Urinary bladder (tissue), 4 donors: ENCODE measurements at places on chromosomes 5 and 9. TPM values are rescaled to one million over a fixed set of nuclear protein-coding genes. Genes with fewer than 3 reads are reported as not detected.
A peak's percentile ranks its signal among the peaks of the same experiment; 100 is the strongest.

GRCh38 chr5:160524827-160525226, 103.2 kb downstream of the PTTG1 start:
- DNase-seq = no peak

QRFP gene
- 0.15 TPM for polyA plus RNA-seq

DNA sequence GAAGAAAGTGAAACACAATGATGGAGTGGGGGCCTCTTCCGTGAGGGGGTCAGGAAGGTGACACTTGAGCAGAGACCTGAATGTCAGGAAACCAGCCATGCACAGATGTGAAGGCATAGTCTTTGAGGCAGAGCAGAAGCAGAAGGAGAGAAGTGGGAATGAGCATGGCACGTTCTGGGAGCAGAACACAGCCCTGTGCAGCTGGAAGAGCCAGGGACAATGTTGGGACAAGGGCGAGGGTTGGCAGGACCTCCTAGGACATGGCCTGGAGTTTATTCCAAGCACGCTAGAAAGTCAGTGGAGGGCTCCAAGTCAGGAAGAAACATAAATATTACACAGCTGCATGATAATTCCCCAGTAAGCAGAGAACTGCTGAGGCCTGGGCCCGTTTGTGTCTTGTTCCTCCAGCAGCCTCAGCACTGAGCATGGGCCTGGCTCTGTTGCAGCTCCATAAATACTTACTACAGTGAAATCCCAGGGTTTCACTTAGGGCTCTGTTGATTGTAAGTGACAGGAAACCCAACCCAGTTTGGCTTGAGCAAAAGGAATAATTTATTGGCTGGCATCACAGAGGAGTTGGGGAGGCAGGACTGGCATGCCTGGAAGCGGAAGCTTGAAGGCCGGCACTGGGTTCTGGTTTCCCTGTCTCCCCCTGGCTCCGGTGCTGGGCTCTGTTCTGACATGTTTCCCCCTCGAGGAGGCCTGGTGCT, 66.2 kb downstream of the MVB12B start:
- DNase-seq = no peak

- no peak for DNase-seq
Observed at GRCh38 chr9:122179690-122180074, 20.0 kb downstream of the MORN5 start.

ANKRD20A1 gene
- 0.75 TPM for polyA plus RNA-seq

SPINK4 gene
- polyA plus RNA-seq = 2.6 TPM

DNA sequence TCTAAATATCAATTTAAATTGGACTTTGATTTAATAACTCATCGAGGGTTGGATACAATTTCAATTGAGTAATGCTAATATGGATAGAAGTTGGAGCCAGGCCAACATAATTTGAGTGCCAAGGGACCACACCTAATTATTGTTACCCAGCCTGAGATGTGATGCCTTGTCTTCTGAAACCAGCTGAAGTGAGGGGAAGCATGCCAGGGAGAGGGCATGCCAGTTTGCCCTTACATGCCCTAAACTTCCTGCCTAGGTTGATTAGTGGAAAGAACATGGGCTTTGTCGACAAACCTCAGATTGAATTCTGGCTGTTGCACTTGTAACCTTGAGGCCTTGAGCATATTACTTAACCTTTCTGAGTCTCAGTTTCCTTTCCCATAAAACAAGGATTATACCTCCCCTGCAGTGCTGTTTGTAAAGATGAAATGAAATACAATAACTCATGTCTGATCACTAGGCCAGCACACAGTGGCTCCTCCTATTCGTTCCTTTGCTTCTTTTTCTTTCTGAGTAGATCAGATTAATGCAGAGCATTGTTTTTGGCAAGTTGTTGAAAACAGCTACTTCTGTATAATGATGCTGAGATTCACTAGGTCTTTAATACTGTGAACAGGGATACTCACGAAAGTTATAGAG, 412.8 kb downstream of the TLE4 start:
- no peak for DNase-seq

MCC gene
- polyA plus RNA-seq = 17.2 TPM

LCN10 gene
- polyA plus RNA-seq = 11.3 TPM

ATOX1 gene
- polyA plus RNA-seq = 121 TPM

GRCh38 chr5:68345582-68345981, 130.0 kb downstream of the PIK3R1 start:
- DNase-seq = no peak

- DNase-seq = no peak
Observed at GRCh38 chr9:126515001-126515872, 98.5 kb upstream of the LMX1B start.

RLN2 gene
- 0.25 TPM for polyA plus RNA-seq

DNA sequence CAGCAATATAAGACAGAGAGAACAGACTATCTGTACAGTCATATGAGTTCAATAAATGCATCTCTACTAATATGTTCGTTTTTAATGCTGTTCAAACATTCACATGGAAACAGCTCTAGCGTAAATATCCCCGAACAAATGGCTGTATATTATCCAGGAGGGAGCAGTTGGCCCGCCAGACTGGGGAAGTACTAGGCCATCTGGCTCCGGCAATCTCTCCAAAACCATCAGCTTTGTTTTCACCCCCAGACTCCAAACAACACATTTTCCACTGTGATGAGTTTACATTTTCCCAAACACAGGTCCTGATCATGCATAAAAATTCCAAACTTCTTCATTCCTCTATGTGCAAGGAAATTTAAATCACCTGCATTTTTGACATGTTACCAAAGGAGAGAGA, 8.7 kb downstream of the EBF1 start:
- DNase-seq = no peak

DNA sequence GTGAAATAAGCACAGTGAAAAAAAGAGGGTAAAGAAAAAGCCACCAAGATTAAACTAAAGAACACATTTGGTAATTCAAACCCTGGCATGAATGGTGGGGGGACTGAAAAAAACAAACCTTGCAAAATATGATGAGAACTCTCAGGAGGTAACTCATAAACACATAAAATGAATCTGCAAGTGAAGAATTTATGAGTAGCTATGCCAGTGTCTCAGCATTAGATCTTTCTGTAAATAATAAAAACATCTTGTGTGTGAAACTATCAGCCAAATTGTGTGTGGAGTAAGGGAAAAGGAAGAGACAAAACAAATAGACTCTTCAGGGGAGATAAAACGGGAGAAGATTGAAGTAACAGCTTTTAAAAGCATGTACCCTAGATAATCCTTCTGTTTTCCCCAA, 129.6 kb upstream of the SPEF2 start:
- no peak for DNase-seq

CFAP77 gene
- polyA plus RNA-seq = not detected

DNA sequence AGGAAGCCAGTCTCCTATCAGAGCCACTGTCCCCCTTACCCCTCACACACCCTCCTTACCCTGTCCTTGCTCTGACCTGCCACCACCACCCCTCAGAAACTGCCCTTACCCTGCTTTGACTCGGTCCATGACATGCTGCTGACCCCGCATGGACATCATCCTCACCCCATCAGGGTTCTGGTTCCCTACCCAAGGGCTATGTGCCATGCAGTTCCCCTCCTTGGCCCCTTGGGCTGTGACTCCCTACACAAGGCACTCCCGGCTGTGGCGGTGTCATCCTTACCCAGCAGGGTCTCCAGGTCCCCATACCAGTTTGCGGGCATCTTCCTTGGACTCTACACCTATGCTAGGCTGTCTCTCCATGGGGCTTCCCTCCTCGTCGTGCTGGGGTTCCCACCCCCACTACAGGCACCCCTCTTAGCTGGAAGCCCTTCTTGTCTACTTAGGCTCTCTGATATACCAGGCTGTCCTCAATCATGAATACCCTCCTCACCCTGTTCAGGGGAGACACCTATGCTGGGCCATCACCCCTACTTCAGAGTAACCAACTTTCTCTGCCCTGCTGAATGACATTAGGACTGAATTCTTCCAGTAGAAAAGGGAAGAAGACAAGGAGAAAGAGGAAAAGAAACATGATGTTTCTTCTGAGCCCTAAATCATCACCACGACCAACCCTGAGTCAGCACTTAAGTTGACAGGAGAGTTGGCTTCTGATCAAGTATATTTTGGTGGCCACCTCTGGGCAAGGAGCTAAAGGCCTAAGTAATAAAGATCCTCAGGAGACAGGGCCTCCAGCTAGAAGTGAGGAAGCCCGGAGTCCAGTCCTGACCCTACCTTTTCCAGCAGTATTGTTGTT, 115.2 kb downstream of the GCNT1 start:
- DNase-seq = no peak

APC gene
- 15.1 TPM for polyA plus RNA-seq

DNA sequence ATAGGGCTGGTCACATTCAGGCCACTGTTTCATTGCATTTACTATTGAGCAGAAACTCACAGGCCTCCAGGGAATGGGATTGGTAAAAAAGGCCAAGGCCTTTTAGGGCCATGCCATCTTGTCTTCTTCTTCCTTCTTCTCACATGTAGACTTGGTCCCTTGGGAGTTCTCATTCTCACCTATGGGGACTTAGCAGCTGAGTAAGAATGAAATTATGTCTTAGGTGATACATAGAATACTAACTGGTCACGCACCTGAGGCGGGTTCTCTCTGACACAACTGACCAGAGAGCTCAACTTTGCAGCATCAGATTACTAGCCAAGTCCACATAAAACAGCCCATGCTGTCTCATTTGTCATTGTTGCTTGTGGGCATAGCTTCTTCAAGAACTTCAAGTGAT, 641.8 kb downstream of the EFNA5 start:
- DNase-seq = no peak

DNA sequence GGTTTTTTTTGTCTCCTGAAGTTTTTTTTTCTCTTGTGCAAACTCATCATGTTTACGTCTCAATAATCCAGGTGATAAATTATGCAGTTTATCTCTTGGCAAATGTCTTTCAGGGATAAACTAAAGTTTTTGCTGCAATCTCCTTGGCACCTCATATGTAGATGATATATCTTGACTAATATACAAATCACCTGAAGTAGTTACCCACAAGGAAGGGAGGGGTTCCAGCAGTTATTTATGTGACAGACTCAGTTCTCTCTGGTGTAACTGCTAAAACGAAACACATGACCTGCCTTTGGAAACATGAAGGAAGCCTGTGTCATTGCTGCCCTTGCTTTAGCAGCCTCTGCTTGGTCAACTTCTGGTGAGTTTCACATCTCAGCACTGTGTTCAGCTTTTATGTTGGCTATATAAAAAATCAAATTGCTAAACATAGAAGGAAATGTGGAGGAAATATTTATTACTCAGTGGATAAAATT, 39.3 kb upstream of the KIAA1958 start:
- peak; percentile 13 for DNase-seq

GRCh38 chr5:7852542-7852941, 1.6 kb upstream of the CFAP90 start:
- DNase-seq = no peak

NPR2 gene
- polyA plus RNA-seq = 30.6 TPM

PTPN3 gene
- polyA plus RNA-seq = 1.9 TPM

CNTNAP3 gene
- polyA plus RNA-seq = 4.3 TPM

GRCh38 chr5:62614355-62614754, 35.7 kb downstream of the LRRC70 start:
- DNase-seq = no peak

CMYA5 gene
- 4.3 TPM for polyA plus RNA-seq

DNA sequence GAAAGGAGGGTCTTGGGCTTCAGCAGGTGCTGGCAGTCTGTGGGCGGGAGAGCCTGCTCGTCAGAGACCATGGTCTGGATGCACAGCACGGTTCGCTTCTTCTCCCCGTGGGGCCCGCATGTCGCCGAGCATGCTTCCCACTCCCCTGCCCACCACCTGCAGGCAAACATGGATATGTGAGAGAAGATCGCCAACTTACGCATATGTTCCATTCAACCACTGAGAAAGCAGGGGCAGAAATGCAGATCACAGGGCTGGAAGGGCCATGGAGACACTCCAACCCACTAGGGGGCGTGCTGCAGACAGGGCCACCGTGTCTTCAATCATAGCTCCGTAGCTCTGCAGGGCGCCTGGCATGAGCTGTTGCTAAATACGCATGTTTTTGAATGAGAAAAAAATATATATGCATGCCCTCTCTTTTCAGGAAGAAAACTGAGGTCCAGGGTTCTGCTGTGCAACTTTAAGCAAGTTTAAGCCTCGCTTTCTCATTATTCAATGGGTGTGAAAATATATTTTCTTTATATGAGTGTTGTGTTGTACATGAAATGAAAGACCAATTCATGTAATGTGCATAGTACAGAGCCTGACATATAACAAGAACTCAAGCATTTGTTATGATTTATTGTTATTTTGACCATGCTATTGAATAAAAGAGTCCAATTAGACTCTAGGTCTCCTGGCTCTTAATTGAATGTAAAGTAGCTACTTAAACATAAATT, 148.0 kb downstream of the TARS1 start:
- DNase-seq = no peak

HAVCR1 gene
- 0.08 TPM for polyA plus RNA-seq

DNA sequence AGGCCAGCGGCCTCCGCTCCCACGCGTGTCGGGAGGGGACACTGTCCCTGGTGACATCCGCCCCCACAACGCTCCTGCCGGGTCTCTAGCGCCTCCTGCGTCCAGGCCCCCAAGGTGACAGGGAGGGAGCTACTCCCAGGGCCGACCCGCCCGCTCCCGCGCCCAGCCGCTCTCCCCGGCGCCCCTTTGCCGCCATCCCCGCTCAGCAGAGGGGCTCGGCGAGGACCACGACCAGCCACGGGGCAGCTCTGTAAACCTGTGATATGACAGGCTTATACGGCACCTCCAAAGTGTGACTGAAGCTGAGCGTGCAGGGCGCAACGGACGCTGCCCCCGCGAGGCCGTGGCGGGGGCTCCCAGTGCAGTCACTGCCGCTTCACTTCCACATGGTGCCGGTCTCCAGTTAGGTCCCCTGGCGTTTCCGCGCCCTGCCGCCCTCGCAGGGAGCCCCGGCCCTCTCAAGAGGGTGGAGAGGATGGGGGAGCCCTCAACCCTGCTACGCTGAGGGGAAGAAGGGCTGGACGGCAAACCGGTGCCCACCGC, 978 bp upstream of the ADCY2 start:
- no peak for DNase-seq

DNA sequence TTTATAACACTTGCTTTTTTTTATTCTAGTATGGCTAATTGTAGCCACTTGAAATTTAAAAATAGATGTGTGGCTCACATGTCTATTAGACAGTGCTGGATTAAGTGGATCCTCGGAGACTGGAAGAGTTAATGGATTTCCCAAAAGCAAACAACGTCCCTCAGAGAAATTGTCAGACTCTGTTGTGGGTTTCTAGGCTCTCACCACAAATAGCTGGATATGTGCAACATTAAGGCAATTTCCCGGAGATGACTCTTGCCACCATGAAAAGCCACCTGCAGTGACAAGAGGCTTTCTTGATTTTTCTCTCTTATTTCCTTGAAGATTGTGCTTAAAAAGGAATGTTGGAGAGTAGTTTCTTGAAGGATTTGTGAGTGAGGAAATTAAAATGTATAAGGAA, 43.2 kb downstream of the TMEM167A start:
- DNase-seq = no peak

- DNase-seq = no peak
Observed at GRCh38 chr9:130010151-130010988, 32.6 kb downstream of the FNBP1 start.

GRCh38 chr5:68395302-68395701, 179.7 kb downstream of the PIK3R1 start:
- no peak for DNase-seq

- DNase-seq = no peak
Observed at GRCh38 chr9:127926906-127927200, 3.7 kb downstream of the PIP5KL1 start.

C9orf78 gene
- 99.8 TPM for polyA plus RNA-seq

FER gene
- polyA plus RNA-seq = 6.3 TPM
